Omental fat pad (tissue), 4 donors: ENCODE measurements at places on chromosomes 4 and X.

- no peak for DNase-seq
Measured at GRCh38 chr4:25972984-25973745, 59.1 kb downstream of the SMIM20 start.

DNA sequence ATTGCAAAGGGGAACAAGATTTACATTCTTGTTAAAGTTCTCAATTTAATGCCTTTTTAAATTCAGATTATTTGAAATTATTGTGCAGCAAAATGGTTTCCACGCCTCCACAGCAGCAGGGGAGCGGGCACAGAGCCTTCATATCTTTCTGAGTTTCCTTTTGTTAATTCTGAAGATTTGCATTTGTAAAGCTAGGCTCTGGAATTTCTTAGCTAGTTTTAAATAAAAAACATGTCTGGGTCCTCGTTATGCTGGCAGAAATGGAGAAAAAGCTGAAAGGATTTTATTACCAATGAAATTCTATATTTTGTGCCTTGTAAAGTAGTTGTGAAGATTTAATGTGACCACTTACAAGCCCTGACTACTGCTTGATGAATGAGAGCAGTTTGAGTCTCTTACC, 40.8 kb upstream of the MAGED1 start:
- DNase-seq, result no peak

- DNase-seq, result no peak
Measured at GRCh38 chrX:56281789-56282188, 49.6 kb downstream of the KLF8 start.

GRCh38 chrX:38060331-38060878, 54.1 kb downstream of the SYTL5 start:
- DNase-seq, result no peak

DNA sequence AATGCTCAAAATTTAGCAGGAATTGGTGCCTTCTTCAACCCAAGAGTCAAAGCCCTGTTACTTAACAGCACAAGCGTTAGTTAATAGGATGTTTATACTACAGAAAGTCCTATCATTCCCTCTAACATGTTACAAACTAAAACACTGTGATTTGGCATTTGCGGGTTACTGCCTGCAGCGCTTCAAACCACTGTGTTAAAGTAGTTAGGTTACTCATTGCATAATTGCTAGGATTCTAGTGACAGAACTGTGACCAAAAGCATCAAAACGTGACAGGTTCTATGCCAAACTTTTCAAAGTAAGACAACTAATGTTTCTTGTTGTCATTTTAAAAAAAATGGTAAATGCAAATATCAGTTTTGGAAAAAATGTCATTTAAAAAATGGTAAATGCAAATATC, 442.8 kb upstream of the ZFP42 start:
- no peak for DNase-seq

- no peak for DNase-seq
Measured at GRCh38 chrX:55487143-55487542, 2.5 kb downstream of the USP51 start.

- DNase-seq, result no peak
Measured at GRCh38 chr4:135515295-135515694, 1313.7 kb upstream of the PABPC4L start.

DNA sequence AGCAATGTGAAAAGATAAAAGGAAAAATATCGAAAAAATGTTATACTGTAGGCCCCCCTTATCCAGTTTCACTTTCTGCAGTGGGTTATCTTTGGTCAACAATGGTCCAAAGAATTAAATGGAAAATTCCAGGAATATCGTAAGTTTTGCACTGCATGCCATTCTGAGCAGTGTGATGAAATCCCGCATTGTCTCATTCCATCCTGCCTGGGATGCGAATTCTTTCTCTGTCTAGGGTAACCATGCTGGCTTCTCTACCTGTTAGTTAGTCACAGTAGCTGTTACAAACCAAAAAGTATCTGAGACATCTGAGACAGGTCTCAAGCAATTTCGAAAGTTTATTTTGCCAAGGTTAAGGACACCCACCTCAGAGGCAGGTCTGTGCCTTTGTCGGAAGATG, 170.3 kb downstream of the COX18 start:
- DNase-seq, result no peak

DNA sequence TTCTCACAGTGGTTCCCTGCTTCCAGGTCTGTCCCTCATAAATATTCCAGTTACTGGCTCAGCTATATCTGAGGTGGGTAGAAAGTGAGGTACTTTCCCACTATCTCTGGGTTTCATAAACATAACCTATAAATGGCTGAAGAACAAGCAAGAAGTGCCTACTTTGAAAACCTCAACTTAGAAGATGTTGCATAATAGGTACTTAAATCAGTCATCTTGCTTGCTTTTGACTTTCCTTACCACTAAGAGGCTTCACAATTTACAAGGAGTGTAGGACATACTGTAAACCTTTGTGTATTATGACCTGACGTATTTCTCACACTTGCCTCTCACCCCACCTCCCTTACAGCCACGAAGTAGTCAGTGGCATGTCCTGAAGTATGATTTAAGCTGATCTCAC, 145.9 kb downstream of the PCDH19 start:
- no peak for DNase-seq

GRCh38 chrX:140664939-140665338, 44.6 kb upstream of the LINC00632 start:
- no peak for DNase-seq

DNA sequence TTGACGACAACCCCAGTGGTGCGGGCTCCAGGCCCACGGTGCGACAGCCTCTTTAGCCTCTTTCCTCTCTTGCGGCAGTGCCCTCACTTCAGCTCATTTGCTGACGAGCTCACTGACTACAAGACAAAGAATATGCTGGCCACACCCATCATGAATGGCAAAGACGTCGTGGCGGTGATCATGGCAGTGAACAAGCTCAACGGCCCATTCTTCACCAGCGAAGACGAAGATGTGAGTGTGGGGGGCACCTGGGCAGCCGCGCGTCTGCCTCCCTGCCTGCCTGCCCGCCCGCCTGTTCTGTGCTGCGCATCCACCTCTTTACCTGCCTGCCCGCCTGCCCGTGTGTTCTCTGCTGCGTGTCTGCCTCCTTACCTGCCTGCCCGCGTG, 9.2 kb downstream of the PDE6B start:
- DNase-seq, result no peak

DNA sequence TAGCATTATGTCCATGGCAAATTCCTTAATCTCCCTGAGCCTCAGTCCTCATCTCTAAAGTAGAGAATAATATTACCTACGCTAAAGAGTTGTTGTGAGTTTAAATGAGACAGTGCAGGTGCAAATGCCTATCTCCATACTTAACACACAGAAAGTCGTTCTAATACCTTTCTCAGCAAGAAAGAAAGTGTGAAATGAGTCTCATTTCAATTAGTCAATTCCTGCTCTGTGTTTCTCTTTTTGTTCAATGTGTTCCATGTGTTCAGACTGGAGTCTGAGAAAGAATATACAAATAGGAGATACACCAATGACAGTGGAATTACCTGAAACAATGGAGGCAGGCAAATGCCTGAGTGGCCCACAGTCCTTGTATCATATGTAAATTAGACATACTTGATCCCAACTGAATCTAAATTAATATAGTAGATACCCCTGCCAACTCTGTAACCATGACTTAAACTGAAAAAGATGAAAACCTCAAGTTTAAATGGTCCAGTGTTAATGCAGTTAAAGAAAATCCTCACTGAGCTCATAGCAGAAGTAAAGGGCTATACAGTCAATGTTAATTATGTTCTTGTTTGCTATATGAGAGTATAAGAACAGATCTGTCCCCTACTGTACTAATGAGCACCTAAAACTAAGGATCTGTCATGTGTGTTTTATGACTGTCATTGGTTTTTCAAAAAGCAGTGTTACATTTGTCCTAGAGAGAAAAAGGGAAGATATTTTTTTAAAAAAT, 68.2 kb downstream of the GPC3 start:
- DNase-seq, result no peak

GRCh38 chr4:4269331-4269731, 20.6 kb downstream of the LYAR start:
- no peak for DNase-seq

DNA sequence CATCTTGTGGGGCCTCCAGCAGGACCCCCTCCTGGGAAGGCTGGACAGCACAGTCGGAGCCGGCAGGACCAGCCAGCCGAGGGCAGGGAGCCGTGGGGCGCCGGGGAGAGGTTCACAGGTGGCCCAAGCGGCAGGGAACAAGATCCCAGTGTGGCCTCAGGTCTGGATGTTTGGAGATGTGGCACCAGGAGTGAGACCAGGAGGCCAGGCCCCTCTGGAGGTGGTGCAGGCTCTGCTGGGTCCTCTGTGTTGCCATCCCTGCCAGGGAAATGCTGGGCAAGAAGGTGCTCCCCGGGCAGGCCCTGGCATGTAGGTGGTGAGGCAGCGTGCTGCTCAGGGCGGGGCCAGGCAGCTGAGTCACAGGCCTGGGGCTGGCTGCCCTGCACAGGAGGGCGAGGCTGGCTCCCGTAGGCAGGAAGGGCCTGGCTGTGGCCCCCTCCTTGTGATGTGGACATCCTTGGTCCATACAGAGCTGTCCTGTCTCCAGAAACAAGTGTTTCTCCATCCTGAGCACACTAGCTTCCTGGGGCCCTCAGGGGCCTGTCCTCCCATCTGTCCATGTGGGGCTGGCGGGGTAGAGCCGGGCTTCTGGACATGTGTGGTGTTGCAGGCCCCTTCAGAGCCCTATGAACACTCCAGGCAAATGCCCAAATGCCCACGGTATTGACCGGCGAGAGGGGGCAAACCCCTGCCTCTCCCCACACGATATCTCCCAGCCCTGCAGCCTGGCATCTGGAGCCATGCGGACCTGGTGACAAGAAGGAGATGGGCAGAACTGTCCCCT, 4.8 kb upstream of the HGFAC start:
- no peak for DNase-seq

GRCh38 chr4:54099287-54099747, 646 bp upstream of the GSX2 start:
- DNase-seq, result no peak

- DNase-seq, result no peak
Measured at GRCh38 chrX:17628976-17629375, 108.3 kb upstream of the SCML1 start.

DNA sequence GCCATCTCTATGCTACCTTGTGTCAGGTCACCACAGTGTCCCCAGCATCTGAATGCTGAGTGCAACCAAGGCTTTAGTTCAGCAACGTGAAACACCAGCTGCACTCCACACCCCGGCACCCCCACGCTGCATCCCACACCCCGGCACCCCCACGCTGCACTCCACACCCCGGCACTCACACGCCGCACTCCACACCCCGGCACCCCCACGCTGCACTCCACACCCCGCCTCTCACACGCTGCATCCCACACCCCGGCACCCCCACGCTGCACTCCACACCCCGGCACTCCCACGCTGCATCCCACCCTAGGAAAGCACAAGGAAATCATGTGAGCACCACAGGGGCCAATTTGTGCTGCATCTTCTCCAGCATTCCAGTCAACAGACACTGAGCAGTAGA, 199.8 kb upstream of the FRG1 start:
- no peak for DNase-seq

DNA sequence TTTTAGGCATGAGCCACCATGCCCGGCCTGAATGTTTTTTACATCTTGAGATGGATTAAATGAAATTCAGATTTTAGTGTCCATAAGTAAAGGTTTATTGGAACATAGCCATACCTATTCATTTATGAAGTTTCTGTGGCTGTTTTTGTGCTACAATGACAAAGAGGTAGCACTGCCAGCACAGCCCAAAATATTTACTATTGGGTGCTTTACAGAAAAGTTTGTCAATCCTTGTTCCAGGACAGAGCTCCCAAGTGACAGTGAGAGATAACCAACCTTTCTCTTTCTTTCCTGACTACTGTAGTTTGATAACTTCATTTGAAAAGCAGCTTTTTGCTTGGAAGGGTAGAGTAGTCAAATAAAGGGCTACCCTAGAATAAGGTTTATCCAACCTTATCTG, 116.2 kb downstream of the CAMK2D start:
- DNase-seq, result no peak

- DNase-seq, result no peak
Measured at GRCh38 chr4:41506130-41506529, 31.8 kb upstream of the LIMCH1 start.

GRCh38 chr4:55397126-55397436, 1.3 kb downstream of the TMEM165 start:
- DNase-seq, result no peak

DNA sequence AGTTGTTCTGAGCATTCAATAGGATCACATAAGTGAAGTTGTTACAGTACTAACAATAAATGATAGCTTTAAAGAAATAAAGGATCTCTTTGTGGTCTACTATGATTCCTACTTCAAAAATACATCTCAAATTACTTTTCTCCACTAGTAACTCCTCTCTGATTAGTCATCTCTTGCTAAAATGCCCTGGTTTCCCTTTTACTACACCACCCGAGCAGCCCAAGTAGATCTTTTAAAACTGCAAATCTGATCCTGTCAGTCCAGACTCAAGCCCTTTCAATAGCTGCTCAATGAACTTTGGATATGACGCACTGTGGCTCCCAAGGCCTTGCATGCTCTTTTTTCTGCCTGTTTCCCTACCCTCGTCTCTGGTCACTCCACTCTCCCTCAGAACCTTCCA, 97.5 kb downstream of the MAOA start:
- DNase-seq, result no peak

GRCh38 chr4:7799736-7800135, 139.9 kb downstream of the AFAP1 start:
- no peak for DNase-seq

DNA sequence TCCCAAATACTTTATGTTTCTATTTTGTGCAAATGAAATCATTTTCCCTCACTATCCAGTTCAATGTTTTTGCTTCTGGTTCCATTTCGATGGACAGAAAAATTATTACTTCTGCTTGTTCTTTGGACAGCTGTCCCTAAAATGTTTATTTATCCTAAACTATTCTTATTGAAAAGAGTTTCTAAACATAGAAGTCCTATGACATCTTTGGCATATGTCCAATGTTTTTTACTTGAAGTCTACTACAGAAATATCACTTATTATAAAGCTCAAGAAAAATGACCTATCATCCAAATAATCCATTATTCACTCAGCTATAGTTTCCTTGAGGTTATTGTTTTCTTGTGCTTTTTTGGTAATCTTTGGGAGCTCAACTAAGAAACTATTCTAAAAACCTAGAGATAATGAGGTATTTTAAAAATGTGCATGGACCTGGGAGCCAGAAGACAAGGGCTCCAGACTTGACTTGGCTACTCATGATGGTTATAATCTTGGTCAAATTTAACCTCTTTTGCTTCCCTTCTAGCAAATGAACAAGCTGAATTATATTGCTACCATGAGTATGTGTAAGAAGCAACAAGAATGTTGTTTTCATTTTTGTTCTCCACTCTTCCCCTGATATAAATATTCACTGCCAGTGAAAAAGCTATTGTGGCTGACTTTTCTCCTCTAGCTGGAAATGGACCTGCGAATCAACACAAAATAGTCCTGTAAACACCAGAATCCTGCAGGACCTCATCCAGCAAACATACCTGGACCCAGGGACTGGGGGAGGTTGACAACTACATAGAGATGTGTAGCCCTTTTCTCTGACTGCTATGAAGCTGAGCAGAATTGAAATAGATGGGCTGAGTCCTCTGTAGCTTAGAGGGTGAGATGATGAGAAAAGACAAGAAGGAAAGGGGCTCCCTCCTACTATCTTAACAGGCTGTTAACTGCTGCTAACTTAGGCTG, 137.4 kb downstream of the FRYL start:
- DNase-seq, result no peak
